NT2/D1 (cell line): ENCODE measurements at places on chromosomes 7 and 10.

DNA sequence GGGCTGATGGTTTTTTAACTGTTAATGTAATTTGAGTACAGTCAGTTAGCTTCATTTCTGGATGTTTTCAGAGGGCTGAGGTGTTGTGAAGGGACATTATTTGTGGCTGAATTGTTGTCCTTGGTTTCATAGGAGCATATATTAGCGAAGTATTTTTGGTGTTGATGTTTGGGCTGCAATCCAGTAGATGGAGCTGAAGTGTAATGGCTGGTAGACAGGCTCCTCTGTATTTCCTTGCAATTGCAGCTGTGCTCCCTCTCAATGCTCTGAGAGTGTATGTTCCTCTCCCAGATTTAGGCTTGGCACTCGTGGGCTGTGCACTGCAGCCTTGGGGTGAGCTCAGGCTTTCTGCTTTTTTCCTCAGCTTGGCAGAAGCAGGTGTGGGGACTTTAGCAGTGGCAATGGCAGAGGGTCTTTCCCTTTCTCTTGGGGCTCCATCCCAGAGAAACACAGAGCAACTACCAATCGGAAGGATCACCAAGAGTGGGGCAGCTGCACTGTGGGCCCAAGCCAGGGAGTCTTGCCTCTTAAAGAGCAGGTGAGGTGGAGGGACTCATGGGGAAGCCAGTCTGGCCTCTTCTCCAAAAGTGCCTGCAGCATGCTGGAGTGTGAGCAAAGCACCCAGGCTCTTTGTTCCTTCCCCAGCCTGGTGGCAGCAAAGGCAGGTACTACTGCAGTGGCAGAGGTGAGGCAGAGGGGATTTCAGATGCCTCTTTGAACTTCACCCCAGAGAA is 544.4 kb downstream of the SH2D4B start:
- no peak for DNase-seq

GRCh38 chr10:116278846-116279245 is 5.8 kb upstream of the GFRA1 start:
- DNase-seq = no peak

DNA sequence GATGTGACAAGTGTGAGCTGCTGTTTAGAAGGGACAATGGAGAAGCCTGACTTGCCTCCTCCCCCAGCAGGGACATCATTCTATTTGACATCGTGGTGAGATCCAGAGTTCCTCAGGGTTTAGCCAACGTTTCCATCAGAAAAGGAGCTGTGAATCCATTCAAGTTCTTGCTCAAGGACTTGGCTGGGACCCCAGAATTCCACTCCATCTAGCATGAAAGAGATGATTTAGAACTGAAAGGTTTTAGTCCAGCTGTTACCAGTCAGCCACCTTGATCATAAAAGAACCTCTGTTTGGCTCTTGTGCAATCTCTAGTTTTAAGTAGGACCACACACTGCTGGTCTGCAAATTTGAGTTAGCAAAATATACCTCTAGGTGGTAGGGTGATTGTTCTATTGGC is 337.6 kb downstream of the FRMD4A start:
- DNase-seq = no peak

DNA sequence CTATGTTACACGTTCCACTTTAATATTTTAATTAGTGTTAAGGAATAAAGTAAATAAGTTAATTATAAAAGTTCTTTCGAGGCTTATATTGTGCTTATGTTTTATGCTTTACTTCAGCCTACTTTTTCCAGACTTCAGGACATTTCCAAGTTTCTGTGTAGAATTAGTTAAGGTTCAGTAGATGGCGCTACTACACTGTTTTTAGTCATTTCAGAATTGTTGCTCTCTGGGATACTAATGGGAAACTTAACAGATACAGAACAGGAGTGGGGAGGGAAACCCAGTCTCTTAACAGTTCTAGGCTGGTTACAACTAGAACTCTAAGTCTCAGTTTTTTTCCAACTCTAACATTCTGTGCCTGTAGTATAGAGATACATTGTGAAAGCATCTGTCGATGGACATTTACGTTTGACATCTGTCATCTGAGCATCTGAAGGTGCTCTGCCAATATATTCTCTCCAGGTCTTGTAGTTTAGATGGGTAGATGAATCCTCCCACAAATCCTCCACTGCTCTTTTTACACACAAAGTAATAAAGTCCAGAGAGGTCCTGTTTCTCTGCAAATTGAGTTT is 56.8 kb upstream of the FAM171A1 start:
- DNase-seq = peak; percentile 33

DNA sequence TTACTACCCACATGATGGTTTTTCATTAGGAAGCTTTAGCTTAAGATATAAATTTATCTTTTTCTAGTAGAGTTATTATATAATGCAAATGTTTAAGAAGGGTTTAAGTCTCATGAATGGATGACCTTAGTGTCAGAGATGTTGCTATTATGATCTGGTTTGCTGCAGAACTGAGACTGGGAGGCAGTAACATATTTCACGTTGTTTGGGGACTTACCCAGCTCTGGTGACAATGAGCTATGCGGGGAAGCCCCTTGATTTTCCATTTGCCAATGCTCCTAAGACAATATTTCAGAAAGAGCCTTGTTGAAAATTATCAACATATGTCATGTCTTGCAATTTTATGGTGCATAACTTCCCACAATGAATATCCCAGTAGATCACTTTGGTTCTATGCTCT is 754.6 kb downstream of the REEP3 start:
- no peak for DNase-seq

DNA sequence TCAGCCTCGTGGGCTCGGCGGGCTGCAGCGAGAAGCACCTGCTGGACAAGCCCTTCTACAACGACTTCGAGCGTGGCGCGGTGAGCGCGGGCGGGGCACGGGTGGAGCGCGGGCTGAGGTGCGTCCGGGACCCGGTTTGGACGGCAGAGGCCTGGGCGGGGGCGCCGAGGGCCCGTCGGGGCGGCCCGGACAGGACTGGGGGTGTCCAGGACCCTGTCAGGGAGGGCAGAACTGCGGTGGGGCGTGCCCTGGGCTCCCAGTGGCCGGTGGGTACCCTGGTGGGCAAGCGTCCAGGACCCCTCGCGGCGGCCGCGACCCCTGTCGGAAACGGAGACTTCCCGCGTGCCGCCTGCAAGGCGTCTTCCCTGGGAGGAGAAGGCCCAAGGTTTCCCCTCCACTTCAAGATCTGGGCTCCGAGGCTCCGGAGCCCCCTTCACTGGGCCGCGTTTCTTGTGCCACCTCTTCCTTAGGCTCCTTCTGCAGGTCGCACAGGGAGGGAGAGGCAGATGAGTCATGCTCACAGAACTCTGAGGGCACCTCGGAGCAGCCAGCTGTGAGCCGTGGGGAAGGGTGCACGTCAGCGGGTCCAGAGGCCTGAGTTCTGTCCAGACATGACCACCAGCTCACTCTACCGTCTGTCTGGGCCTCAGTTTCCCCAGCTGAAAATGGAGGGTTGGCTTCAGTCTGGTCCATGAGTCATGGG is 485 bp downstream of the ALOX5 start:
- no peak for DNase-seq

GRCh38 chr10:52276163-52276562 is 37.9 kb upstream of the DKK1 start:
- no peak for DNase-seq

DNA sequence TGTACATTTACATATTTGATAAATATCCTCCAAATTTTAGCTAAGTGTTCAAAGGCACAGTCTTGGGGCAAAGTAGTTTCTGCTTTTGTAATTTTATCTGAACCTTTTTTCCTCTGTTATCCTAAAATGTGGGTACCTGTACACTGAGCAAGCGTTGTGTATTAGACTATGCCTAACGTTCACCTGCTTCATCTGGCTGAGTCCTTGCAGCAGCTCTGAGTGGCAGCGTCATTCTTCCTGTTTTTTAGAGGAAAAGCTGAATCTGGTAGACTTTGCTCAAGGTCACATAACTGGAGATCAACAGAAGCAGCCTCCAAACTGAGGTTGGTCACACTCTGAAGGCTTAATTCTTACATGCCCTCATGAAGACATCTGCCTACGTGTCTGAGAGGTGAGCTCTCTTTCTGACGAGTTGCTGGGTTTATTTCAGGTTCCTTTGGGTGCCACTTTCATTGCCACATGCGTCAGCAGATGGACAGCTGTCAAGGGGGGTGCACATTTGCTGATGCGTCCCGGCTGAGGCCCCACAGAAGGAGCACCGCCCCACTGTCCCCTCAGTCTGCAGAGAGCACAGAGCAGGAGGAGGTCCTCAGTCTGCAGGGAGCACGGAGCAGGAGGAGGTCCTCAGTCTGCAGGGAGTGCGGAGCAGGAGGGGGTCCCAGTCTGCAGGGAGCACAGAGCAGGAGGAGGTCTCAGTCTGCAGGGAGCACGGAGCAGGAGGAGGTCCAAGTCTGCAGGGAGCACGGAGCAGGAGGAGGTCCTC is 406.5 kb upstream of the SHH start:
- DNase-seq = no peak

- DNase-seq = no peak
These were observed 2.7 kb downstream of the STMP1 start for GRCh38 chr7:135665042-135665441.

GRCh38 chr10:5895804-5896203 is 5.8 kb downstream of the FBH1 start:
- DNase-seq = no peak

DNA sequence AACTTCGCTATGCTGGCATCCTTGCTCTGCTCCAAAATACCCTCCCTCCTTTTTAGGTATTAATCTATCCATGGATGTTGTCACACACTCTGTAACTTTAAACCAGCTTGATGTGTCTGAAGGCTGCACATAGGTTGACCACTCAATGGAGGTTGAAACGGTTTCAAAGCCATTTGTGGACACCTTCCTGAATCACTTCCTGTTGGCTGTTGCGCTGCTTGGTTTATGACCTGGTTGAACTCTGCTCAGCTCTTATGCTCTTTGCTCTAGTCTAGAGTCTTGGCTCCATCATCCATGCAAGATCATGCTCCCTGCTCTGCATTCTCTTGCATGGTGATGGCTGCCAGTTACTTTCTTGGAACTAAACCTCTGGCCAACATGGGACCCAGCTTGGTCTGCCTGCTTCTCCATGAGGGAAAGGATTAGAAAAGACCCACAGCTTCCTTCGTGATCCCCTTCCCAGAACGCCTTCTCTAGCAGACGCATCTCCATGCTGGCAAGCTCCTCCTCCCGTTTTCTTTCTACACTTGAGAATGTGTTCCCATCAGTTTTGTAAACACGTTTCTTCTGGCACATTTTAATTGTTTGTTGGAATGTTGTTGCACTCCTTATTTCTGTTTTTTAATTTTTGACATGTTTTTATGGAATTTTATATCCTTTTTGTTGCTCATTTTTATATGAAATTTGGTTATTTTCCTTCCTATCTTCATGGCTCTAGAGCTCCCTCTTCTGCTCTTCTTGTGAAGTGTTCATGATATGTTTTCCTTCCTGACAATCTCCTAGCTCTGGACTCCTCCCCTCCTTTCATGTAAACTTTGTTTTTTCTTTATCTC is 149.8 kb downstream of the XPNPEP1 start:
- peak; percentile 13 for DNase-seq

DNA sequence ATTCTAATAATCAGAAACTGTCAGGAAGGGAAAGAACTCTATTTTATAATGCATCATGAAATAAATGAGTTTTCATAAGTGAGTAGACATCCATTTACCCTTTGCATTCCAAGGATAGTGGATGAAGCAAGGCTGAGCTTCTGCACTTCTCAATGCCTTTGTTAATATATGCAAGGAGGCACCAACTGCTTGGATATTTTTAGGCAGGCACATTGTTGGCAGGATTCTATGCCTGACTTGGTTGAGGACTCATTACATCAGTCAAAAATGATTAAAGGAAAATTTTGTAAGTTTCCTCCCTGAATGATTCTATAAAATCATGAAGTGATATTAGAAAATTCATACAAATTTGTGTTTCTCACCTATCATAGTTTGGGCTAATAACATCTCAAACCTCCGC is 612.2 kb upstream of the POM121L12 start:
- no peak for DNase-seq
